ENCODE measurements at places on chromosomes 4 and X.

- DNase-seq, result no peak
Observed at GRCh38 chr4:146245850-146246249, 31.5 kb downstream of the REELD1 start.

- DNase-seq, result no peak
Observed at GRCh38 chrX:153379971-153380581, 21.1 kb downstream of the PNMA6E start.

- no peak for DNase-seq
Observed at GRCh38 chr4:178556796-178557195, 1114.6 kb upstream of the AGA start.

DNA sequence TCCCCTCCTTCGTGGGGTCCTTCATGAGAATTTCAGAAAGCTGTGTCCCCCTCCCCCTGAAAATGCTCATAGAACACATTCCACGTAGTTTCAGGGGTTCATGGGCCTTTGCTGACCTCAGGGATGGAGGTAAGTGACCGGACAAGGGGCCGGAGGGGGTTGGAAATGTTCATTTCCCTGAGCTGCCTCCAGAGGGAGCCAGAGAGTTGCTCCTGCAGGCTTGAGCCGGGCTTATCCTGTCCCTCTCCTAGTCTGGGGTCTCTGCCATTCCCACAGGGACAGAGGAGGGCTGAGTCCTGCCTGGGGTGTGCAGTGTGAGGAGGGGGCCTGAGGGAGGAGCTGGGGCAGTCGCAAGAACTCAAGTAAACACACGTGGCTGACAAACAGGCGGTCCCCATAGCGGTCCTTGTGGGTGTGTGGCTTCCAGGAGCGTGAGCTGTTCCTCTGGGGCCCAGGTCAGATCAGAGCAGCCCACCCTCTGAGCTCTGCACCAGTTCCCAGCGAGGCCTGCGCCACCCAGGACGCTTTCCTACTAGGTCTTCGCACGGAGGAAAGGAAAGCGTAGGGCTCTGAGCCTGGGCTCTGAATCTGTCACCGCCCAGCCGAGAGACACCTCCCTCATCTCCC, 62.5 kb downstream of the WFS1 start:
- DNase-seq, result no peak

DNA sequence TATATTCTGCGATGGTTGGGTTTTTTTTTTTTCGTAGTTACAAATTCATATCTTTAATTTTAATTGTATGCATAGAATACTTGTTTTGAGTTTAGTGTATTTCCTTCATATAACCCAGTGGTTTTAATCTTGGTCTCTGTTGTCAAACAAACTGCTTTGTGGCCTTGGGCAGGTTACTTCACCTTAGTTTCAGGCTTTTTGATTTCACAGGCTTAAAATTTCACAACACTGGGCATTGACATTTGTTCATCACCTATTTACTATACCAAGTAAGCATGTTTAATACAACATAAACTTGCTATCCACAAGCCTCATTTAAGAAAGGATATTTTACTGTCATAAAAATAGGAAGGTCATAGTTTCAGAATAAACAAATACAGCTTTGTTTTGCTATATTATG, 14.7 kb downstream of the RAPGEF2 start:
- no peak for DNase-seq

DNA sequence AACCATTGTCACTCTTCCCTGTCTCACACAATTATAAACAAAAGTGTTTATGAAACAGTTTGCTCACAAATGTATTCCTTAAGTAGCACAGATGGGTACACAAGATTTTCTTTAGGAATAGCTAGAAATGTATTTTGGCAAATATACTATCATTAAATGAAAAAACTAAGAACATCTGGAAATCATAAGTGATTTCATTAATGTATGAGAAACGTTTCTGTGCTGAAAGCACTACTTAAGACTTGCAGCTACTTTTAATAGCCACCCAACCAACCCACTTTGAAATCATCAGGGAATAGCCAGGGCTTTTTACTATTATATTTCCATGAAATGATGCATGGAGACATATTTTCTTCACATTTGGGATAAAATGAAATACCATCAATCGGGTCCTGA, 62.3 kb upstream of the NAP1L5 start:
- no peak for DNase-seq

GRCh38 chrX:97860226-97860625, 976.5 kb downstream of the RPA4 start:
- DNase-seq, result no peak

- no peak for DNase-seq
Observed at GRCh38 chr4:125522992-125523391, 208.2 kb downstream of the FAT4 start.

DNA sequence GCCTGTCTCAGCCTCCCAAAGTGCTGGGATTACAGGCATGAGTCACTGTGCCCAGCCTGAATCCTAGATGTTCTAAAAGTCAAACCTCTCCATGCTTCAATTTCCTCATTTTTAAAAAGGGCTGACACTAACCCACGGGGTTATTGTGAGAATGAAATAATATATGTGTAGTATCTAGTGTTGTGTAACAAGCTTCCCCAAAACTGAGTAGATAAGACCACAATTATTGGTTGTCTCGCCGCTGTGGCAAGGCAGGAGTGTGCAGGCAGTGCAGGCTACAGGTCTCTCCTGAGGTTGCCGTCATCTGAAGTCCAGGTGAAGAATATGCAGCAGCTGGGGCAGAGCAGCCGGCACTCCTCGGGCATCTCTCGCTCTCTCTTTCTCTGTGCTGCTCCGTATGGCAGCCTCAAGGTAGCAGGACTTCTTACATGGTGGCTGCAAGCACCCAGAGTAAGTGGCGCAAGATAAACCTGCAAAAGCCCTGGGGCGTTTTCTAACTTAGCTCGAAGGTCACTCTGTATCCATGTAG, 30.9 kb downstream of the RAB33B start:
- no peak for DNase-seq

- DNase-seq, result peak; percentile 52
Observed at GRCh38 chr4:37685823-37686372, 278 bp downstream of the RELL1 start.

GRCh38 chrX:18166068-18166467, 54.6 kb downstream of the BEND2 start:
- no peak for DNase-seq

GRCh38 chr4:86380181-86380724, 20.4 kb upstream of the MAPK10 start:
- no peak for DNase-seq

DNA sequence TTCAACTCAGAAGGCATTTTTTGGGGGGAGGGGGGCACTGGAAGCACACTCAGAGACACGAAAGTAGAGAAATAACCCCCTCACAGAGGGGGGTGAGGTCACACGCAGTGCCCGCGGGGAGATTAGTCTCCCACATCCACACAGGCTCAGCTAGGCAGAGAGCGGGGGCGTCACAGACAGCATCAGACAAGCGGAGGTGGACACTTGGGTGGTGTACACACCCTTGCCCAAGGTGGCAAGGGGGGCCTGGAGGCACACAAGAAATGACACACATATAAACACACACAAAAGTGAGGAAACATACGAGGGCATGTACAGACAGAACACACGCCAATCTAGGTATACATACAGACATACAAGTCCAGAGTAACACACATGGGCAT, 637 bp upstream of the SYN1 start:
- DNase-seq, result no peak

DNA sequence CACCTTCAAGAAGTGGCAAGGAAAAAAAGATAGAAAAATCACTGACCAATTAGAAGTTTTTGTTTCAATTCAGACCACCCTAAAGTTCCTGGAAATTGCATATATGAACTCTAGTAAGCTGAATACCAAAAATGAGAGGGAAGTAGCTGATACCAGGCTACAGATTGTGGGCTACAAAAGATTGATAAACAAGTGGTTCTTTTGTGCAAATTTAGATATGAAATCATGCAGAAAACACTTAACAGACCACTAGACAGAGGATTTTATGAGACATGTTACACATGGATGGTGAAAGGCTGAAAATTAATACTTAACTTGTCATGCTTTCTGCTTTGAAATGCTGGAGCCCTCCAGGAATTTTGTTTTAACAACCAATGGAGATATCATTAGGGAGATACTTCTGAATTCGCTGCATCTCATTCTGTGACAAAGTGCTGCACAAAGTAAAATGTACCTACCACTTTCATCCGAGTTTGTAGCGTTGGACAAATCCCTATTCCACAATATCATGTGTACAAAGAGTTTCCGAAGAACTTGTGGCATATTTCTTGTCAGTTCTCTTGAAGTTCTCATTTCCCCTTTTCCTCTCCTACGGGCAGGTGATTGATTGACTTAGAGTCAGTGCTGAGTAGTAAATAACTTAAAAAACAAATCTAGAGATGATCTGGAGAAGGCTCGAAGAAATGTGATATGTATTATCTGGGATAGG, 235.0 kb downstream of the PALLD start:
- DNase-seq, result no peak

DNA sequence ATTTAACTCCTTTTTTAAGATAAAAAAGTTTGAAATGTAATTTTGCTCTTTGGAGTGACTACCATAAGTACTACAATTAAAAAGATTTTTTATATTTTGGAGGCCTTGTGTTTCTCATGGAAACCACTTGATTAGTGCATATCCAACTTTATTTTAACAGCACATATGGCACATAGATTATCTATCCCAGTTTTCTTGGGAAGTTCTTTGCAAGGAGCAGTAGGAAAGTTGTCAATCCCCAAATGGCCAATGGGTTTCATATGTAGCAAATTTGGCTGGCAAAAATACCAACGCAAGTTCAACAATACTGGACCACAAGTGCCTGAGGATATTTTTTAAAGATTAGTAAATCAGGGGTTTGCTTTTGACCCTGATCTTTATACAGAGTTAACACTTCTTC, 15.4 kb upstream of the ANTXR2 start:
- no peak for DNase-seq

- DNase-seq, result no peak
Observed at GRCh38 chr4:123478859-123479345, 82.3 kb downstream of the SPRY1 start.

- no peak for DNase-seq
Observed at GRCh38 chr4:148062301-148062950, 330.5 kb downstream of the ARHGAP10 start.

GRCh38 chr4:149277705-149278104, 537.9 kb downstream of the IQCM start:
- DNase-seq, result no peak

GRCh38 chrX:27797575-27797974, 10.2 kb upstream of the MAGEB10 start:
- no peak for DNase-seq

- no peak for DNase-seq
Observed at GRCh38 chr4:98539741-98540140, 118.7 kb downstream of the TSPAN5 start.

DNA sequence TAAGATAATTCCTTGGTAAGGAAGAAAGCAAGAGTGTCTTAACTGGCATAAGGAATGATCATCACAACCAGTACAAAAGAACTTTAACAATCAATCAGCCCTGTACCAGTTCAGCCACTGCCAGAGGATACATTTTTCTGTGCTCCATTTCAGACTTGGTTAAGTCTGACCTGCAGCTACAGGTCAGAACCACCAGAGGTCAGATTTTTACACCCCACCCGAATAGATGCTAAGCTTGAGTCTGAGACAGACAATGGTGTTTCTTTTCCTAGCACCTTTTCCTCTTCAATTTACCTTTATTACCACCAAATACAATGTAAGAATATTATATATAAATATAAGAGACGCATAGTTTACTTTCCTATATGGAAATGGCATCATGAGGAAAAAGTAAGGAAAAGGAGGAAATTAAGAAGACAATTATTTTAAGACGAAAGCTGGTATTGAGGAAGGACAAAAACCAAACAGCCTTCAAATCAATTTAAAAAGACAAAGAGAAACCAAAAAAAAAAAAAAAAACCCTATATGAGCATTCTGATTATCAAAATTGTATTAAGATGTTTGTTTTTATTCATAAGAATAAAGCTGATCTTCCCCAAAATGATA, 215.3 kb upstream of the TTC29 start:
- DNase-seq, result no peak

- no peak for DNase-seq
Observed at GRCh38 chr4:94813221-94813620, 55.5 kb downstream of the BMPR1B start.

- no peak for DNase-seq
Observed at GRCh38 chrX:97685753-97686152, 802.0 kb downstream of the RPA4 start.

- no peak for DNase-seq
Observed at GRCh38 chr4:124133753-124134152, 578.8 kb downstream of the ANKRD50 start.

- no peak for DNase-seq
Observed at GRCh38 chr4:106694232-106694631, 325.7 kb upstream of the GIMD1 start.

DNA sequence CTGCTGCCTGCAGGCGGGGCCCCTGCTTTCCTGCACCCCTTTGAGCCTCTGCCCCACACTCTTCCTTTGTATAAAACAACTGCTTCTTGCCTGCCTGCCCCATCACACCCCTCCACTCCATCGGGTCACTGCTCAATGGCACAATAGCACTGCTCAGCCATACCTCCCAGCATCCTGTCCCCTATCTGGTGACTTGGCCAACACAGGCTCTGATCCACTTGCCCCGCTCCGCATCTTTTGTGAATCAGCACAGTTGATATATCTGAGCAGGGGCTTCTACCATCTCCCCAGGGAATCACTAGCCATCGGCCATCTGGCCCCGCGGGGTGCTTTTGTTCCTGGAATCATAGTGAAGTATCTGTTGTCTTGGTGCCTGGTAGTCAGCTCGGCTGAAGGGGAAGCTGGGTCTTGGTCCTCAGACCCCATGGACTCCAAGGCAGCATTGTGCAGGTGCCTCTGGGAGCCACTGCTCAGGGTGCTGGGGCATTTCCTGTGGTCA, 45.3 kb downstream of the MAP7D3 start:
- DNase-seq, result no peak

Measured in activated CD4-positive, alpha-beta T cell treated with anti-CD3 and anti-CD28 coated beads, Interleukin-2, amount 50 U/mL, for 1 hour (primary cell).